ENCODE measurements at places on chromosomes 6 and 20.

GRCh38 chr6:106556368-106556960 is 72.8 kb downstream of the RTN4IP1 start:
- DNase-seq = no peak

DNA sequence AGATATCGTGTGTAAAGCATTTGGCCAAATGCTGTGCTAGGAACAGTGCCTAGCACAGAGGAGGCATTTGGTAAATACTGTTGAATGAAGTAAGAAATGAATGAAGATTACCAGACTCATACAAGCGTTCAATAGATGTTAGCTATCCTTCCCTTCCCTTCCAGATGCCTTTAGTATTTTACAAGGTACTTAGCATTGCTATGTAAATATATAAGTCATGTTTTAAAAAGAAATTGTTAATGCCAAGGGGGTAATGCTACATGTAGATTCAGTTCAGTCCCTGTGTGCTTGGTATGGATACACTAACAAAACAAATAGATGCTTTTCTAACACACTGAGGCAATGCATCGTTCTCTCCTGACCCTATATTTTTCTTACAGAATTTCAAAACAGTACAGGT is 407.2 kb downstream of the ADGRB3 start:
- DNase-seq = no peak

- no peak for DNase-seq
These were observed 17.3 kb upstream of the IBTK start for GRCh38 chr6:82264824-82265223.

DNA sequence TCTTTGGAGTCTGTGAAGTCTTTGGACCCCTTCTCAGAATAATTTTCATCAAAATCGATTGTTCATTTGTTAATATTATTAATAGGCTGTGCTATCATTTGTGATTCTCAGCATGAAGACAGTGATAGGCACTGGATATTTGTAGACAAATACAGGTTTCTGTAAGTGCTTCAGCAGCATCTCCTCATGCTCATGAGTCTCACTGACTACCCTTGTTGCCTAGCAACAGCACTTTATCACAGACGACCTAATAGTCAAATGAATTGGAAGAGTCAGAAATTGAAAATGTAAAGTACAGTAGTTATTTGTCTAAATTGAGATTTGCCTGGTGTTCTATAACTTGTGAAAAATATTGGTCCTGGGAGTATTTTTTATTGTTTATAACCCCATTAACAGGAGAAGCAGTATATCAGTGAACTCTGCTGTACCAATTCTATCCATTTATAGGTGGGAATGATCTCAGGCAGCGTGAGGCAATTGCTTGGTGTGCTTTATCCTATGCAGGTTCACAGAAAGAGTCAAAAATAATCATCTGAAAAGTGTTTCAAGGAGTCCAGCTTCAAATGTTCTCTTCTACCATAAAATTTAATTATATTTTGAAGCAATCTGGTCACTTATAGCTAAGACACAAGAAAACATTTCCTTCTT is 684.6 kb downstream of the RFPL4B start:
- DNase-seq = no peak

DNA sequence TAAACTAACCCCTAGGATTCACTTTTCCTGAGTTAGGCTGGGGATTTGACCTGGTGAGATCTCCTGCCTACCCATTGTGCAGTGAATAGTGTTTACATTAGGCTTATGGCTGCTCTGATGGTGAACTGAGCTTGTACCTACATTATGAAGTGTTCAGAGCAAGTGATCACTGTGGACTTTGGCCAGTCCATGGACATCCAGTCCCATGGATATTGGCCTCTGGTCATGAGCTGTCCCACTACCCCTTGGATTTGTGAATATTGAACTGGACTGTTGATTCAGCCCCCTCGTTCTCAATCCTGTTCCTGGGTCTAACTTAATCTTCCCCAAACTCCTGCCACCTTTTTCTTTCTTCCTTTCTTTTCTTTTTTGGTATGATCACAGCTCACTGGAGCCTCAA is 13.8 kb downstream of the ASIP start:
- DNase-seq = no peak

DNA sequence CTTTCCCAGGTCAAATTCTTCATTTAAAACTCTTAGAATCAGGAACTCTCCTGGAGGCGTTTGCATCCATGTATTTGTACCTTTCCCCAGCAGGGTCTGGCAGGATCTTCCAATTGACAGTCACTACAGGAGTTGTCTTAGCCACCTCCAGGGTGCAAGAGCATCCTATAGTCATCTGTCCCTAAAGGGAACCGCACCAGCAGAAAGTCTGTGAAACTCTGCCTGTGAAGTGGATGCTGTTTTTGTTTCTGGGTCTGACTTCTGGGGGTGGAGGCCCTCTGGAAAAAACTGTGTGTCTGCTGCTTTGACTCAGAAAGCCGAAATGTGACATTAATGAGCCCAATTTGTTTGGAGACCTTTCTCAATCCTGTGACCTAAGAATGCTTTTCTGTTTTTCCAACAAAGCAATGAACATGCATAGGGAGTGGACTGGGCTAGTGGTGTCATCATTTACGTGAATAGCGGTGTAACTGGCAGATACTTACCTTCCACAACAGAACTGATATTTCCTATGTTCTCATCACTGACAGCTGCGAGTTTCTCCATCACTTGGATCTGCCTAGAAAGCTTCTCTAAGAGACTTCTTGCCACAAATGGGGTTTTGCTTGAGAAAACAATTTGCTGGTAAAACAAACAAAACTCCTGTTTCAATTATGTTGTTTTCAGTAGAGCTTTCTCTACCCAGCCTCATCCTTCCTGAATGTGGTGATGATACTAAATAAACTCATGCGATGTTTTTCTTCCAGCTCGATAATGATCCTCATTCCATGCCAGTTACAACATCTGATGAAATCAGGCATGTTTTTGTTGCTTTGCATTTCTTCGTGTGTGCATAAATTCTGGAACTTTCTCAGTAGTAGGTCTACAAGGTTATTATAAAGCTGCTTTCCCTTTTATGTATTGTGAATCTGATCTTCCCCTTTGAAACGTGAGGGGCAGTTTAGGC is 33.3 kb upstream of the ARMH2 start:
- DNase-seq = no peak

GRCh38 chr6:55047451-55048044 is 126.8 kb upstream of the HCRTR2 start:
- no peak for DNase-seq

DNA sequence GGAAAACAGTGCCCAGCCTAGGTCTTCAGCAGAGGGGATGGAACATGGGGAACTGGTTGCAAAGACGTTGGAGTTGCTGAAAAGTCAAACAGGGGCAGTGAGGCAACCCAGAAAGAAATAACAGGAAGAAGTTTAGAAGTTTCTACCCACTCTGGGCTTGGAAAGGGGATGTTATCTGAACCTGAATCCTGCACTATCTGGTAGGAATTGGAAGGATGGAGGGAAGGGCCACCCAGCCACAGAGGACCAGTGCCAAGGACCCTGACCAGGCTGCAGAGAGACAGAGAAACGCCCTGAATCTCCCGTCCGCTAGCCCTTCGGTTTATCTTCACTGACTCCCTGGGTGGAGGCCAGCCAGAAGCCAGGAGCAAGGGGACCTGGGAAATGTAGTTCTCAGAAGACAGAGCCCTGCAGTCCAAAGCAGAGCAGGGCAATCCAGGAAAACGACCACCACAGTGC is 217.3 kb upstream of the RREB1 start:
- no peak for DNase-seq

All from anterior cingulate cortex (tissue), 58 donors.